Stimulated activated naive B cell treated with anti-CD40 and anti-IgM and Interleukin-4, amounts not matched to agents 10 μg/mL and 1 μg/mL and 100 μg/mL, for 72 hours (primary cell): ENCODE measurements at places on chromosomes 3 and 15.

DNA sequence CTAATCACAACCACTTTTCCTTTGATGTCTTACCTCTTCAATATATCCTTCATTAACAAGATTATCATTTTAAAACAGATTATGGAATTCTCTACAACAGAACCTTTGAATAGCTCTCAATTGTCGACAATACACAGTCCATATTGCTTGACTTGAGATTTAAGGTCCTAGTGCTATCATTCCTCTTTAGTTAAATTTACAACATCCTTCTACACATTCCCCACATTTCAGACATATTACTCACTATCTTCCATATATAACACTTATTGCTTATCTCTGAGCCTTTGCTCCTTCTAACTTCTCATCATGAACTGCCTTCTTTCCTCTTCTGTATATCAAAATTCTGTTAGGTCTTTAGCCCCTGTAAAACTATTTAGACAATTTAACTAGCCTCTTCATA lies 247.0 kb downstream of the STXBP5L start:
- DNase-seq, result no peak

DNA sequence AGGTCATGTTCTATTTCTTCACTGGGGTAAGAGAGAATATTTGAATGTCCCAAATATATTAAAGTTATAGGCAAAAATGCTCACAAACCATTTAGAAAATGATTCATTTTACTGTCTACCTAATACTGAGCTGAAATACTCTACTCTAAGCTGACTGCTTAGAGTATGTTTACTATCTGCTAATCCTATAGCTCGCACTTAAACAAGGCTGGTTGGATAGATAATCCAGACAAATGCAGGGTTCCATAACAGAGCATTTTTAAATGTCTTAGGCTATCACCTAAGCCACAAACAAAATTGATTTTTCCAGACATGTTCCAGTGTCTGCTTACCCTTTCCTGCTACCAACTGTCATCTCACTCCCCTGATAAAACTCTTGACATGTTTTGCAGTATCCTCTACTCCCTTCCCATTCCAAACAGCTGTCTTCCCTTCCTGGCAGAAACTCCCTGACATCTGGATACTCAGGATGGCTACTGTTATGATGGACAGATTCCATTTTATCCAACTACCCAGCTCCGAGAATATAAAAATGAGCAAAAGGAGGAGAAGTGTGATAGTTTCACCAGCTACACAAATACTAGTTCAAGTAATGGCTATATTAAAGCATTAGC lies 1034.7 kb downstream of the FHIT start:
- no peak for DNase-seq

- DNase-seq, result no peak
Measured at GRCh38 chr15:99536422-99537040, 29.3 kb upstream of the MEF2A start.

DNA sequence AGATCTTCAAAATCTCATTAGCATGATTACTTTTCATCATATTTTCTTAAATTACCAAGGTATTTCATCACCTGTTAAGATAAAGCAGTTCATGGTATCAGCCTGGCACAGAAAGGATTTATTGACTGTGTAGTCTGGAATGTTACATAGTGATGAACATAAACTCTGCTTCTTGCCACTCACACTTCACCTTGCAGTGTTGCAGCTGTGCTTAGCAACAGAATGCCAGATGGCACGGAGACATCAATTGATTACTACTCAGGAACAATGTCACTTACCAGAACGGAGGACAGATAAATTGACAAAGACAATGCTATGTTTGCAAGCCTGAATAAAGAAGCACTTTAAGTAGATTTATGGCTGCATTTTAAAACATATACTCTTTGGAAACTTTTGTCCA lies 15.0 kb upstream of the BCHE start:
- DNase-seq, result no peak

DNA sequence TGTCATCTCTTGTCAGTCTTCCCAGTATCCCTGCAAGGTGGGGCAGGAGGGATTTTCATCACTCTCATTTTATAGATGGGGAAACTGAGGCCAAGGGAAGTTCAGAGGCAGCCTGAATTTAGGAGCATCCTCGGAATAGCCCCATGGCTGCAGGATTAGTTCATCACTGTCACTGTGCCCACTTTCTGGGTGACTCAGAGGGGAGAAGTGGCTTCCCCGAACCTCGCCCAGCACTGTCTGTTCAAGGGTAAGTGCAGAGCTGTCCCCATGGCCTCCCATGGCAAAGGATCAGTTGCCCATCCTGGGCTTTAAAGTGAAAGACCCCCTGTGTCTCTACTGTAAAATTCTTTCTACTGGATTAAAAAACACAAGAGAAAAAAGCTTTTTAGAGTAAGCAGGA lies 60.0 kb upstream of the SEC13 start:
- DNase-seq, result no peak

DNA sequence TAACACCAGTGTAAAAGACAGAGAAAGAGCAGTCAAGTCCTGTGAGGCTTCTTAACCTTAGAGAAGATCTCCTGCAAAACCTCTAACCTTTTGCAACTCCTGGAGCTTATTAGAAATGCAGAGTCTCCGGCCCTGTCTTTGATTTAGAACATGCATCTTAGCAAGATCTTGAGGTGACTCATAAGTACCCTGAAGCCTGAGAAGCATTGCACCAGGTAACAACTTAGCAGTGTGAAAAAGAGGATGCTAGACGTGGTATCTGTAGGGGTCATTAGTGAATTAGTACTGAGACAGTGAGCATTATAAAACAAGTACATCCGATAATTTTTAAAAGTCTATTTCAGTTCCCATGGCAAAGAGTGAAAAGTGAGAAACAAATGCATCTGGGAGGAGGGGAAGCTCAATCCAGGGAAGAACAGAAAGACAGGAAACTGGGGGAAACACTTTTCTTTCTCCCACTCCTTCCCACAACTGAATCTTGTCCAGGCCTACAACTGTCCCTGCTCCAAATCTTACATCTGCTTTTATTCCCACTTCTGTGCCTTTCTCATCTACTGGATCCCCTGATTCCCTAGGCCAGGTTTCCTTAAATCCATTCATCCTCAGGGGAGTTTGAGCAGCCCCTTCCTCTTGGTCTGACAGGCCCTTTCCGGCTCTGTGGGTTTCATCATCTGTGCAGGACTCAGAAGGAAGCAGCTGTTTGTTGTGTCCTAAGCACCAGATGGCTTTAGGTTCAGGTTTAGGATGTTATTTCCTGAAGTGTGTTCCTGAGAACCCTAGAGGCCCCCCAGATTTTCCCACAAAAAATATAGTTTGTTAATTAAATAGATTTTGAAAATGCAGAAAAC lies 128.1 kb upstream of the IL12A start:
- no peak for DNase-seq

- no peak for DNase-seq
Measured at GRCh38 chr3:194270627-194271459, 80.3 kb downstream of the CPN2 start.

- no peak for DNase-seq
Measured at GRCh38 chr3:156509189-156510174, 45.4 kb downstream of the SSR3 start.

DNA sequence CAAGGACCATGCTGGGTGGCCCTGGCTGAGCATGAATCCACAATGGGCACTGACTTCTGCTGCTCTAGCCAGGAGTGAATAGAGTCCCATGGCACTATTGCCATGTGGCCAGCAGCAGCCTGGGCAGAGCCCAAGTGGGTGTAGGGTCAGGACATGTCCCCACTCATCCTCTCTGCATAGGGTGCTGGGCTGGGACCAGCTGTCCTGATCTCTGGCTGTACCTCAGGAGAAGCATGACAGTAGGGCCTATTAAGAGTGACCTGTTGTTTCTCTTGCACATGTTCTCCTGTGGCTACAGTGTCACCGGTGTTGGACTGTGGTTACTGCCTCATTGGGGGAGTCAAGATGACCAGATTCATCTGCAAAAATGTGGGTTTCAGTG lies 46.9 kb downstream of the DLEC1 start:
- no peak for DNase-seq

DNA sequence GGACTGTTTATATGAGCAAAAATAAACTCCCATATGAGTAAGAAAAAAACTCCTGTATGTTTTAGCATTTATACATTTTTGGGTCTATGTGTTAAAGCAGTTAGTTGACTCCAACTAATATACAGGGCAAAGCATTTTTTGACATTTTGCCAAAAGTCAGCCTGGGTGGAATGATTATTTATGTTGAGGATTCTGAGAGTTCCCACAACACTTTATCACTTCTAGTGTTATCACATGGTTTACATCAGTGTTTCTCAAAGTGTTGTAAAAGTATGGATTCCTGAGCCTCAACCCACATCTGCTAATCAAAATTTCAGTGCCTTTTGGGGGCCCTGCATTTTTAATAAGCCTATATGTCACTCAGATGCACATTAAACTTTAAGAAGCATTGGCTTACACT lies 337.3 kb upstream of the WNT5A start:
- DNase-seq, result no peak

DNA sequence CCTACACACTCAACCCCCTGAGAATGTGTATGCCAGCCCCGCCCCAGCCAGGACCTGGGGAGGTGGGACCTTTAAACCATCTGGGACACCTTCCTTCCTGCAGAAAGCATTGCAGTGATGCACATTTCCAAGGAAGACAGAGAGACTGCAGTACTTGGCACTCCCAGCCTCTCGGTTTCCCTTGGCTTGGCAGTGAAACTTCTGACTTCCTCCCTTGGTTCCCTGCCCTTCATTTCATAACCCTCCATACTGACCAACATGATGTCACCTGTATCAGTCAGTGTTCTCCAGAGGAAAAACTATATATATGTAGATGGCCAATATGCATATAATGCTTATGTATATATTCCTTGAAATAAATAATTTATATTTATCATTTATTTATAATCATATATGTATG lies 103.2 kb downstream of the SST start:
- DNase-seq, result no peak

- no peak for DNase-seq
Measured at GRCh38 chr3:152841131-152841530, 6.2 kb downstream of the P2RY1 start.

- no peak for DNase-seq
Measured at GRCh38 chr3:13197795-13198194, 124.6 kb upstream of the IQSEC1 start.

GRCh38 chr15:22229990-22230819 lies 149.9 kb downstream of the OR4M2 start:
- DNase-seq, result no peak

DNA sequence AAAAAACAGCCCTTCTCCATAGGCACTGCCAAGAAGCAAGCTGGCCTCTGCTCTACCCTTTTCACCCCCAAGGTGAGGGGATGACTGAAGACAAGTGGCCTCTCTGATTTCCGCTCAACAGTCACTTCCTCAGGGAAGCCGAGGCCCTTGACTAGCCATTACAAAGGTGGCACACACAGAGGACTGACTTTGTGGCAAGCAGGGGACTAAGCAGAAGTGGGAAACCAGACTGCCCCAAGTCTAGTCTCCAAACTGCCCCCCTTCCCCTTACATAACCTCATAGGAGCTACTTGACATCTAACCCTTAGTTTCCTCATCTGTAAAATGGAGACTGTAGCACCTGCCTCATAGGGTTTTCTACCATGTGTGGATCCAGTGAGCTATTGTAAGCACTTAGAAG lies 118.9 kb downstream of the FOXP1 start:
- no peak for DNase-seq

DNA sequence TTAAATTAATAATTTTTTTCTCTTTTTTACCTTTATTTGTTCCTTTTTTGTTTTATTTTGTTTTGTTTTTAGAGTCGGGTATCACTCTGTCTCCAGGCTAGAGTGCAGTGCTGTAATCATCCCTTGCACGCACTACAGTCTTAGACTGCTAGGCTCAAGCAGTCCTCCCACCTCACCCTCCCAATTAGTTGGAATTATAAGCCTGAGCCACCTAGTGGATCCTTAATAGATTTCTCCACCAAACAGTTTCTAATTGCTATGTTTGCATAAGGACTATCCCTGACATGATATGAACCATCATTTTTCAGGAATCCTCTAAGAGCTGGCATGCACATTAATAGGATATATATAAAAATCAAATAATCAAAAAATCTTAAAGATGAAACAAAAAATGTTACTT lies 993.2 kb downstream of the OTOL1 start:
- no peak for DNase-seq

- no peak for DNase-seq
Measured at GRCh38 chr3:99418209-99418635, 220.2 kb upstream of the COL8A1 start.

DNA sequence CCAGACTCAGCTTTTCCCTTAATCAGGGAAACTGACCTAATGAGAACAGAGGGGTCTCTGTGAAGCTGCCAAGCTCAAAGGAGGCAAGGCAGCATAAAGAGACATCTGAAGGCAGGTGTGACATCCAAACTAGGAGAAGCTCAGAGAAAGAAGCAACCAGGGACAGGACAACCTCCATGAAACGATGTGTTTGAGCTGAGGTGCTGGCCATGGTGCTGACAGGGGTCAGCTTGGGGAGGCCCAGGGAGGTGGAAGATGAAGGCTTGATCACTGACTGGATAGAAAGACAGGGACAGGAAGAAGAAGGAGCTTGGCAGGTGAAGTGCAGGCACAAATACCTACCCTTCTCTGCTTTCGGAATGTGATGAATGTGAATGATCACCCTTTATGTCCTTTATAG lies 179.5 kb upstream of the NSMCE3 start:
- no peak for DNase-seq

DNA sequence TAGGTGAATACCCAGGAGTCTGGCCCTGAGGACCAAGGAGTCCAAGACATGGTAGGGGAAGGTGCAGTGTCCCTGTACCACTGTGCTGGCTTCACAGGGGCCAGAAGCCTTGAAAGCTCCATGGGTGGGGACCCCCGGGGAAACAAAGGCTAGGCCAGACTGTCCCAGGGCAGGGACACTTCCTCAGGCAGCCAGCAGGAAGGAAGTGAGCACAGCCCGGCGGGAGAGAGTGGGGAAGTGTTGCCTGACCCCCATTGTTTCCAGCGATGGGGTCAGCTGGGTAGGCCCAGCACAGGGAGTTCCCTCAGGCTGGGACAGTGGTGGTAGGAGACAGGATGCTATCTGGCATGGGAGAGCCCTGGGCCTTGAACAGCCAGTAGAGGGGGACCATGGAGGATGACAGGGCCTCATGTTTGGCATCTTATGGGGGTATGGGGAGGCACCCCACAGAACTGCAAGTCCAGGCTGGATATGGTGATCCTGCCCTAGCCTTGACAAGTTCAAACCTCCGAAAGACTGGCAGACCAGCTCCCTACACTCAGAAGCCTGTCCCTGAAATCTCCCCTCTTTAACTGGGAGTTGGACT lies 1.2 kb upstream of the HYAL2 start:
- no peak for DNase-seq

DNA sequence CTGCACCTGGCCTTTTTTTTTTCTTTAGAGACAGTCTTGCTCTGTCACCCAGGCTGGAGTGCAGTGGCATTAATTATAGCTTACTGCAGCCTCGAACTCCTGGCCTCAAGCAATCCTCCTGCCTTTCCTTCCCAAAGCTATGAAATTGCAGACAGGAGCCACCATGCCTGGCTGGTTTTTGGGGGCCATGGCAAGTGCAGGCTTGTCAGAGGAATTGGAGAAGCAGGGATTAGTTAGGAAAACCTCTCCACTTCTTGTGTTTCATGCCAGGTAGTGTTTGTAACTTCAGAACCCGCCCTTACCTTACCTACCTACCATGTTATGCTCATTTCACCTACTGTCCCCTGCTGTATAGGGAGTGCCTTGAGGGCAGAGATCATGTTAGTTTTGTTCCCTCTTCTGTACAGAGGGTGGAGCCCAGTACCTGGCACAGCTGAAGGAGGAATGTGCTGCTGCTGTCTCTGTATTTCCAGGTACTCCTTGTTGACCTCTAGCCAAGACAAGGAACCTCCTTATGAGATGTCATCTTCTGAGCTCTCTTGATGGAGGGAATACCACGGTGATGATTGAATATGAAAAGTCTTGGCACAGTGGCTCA lies 43.8 kb downstream of the TRAK1 start:
- DNase-seq, result no peak

- no peak for DNase-seq
Measured at GRCh38 chr15:88636050-88636449, 2.8 kb upstream of the ISG20 start.

GRCh38 chr3:5190147-5190791 lies 2.8 kb downstream of the EDEM1 start:
- DNase-seq, result no peak
